ENCODE measurements at places on chromosomes 1 and 21. TPM values are rescaled to one million over a fixed set of nuclear protein-coding genes. Genes with fewer than 3 reads are reported as not detected.

The NBPF10 gene
- total RNA-seq: 0.65 TPM

The UCK2 gene
- 72.7 TPM for total RNA-seq

The UBXN10 gene
- 0.39 TPM for total RNA-seq

The VCAM1 gene
- total RNA-seq: not detected

The PYHIN1 gene
- not detected for total RNA-seq

The DSCAM gene
- under 0.01 TPM for total RNA-seq

The OR2T2 gene
- total RNA-seq: 16.1 TPM

The F3 gene
- 107 TPM for total RNA-seq

The S100A1 gene
- not detected for total RNA-seq

The KMO gene
- total RNA-seq: 0.11 TPM

The OR2L5 gene
- total RNA-seq: 0.11 TPM

The AVPR1B gene
- not detected for total RNA-seq

The CRYAA gene
- total RNA-seq: not detected

The FUCA1 gene
- total RNA-seq: 20.2 TPM

The LRRC8B gene
- total RNA-seq: not detected

The LCE2A gene
- 0.79 TPM for total RNA-seq

The SPRR5 gene
- total RNA-seq: not detected

The LDLRAD2 gene
- 0.11 TPM for total RNA-seq

The OR2T33 gene
- 0.54 TPM for total RNA-seq

The EPS8L3 gene
- total RNA-seq: not detected

The ESPN gene
- total RNA-seq: not detected

The PRKAA2 gene
- total RNA-seq: under 0.01 TPM

The NPHS2 gene
- total RNA-seq: not detected

Measured in placental epithelial cell (primary cell).